Midbrain (tissue), 1 donor: ENCODE measurements at places on chromosomes 12 and 14.

- no peak for DNase-seq
Observed at GRCh38 chr14:90820958-90821357, 4.7 kb upstream of the TTC7B start.

DNA sequence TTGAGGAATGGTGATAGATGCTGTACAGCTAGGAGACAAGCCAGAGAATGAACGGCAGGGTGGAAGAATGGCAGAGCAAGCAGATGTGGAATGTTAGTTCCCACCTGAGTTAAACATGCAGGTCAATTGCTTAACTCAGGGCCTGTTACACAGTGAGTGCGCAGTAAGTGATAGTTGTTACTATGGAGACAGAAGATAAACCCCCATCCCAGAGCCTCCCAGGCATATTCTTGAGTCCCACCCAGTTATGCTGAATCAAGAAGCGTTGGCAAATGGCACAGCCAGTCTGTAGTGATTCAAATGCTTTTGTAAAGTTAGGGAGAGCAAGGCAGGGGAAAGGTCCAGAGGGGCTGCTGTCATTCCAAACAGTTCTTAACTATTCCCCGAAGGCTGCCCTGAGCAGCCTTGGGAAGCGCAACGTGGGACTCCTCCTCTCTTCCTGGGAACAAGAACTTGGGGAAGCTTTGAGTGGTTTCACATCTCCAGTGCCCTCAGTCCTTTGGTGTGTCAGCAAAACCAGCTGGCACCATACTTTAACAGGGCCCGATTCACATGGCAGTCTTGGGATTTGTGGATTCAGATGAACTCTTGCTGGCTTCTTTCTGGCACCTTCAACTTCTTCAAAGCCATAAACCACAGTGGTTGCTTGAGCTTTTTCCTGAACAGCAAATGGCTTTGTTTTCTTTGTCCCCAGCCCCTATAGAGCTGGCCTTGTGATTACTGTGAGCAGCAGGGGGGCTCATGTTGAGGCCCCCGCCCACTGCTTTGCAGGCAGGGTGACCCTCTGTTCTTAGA lies 66.4 kb downstream of the PPM1A start:
- no peak for DNase-seq

- no peak for DNase-seq
Observed at GRCh38 chr12:13472690-13473089, 276.2 kb downstream of the EMP1 start.

DNA sequence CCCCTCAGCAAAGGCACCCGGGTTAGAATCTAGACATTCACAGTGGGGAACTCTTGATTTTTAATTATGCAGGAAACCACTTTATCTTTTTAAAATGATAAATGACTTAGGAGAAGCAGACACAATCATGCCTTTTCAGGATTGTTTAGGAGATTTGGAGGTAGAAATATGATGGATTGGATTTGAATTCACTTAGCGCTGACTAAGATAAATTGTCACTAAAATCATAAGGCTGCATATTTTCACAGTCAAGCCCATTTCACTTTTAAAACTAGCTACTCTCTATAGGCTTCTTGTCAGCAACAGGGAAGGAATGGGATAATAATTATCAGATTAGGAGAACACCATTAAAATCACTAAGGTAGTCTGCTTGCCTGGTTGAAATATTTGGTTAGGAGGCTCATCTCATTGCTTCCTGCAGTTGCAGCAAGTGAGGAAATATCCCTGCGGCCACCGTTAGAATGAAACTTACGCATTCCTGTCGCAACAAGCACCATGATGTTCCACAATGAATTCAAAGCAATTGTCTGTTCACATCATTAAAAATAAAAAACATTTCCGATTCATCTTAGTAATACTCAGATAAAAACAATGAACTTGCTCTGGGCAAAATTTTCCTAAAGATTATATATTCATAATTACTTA lies 31.9 kb downstream of the DACT1 start:
- DNase-seq, result no peak

DNA sequence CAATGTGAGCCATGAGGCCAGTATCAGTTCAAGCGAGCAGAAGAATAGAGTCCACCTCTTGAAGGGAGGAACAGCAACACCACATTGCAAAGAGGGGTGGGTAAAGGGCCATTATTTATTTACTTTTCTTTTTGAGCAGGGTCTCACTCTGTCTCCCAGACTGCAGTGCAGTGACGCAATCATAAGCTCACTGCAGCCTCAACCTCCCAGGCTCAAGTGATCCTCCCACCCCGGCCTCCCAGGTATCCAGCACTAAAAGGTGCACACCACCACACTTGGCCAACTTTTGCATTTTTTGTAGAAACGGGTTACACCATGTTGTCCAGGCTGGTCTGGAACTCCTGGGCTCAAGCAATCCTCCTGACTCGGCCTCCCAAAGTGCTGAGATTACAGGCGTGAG lies 42.9 kb upstream of the CIT start:
- no peak for DNase-seq

GRCh38 chr12:111410431-111411184 lies 4.9 kb downstream of the SH2B3 start:
- no peak for DNase-seq

- no peak for DNase-seq
Observed at GRCh38 chr14:53938136-53938837, 18.3 kb downstream of the BMP4 start.
